ENCODE measurements at places on chromosomes 1 and 21.

GRCh38 chr1:31398246-31398645 is 14.8 kb upstream of the SERINC2 start:
- DNase-seq: no peak

GRCh38 chr1:117046781-117047180 is 13.3 kb upstream of the TTF2 start:
- no peak for DNase-seq

DNA sequence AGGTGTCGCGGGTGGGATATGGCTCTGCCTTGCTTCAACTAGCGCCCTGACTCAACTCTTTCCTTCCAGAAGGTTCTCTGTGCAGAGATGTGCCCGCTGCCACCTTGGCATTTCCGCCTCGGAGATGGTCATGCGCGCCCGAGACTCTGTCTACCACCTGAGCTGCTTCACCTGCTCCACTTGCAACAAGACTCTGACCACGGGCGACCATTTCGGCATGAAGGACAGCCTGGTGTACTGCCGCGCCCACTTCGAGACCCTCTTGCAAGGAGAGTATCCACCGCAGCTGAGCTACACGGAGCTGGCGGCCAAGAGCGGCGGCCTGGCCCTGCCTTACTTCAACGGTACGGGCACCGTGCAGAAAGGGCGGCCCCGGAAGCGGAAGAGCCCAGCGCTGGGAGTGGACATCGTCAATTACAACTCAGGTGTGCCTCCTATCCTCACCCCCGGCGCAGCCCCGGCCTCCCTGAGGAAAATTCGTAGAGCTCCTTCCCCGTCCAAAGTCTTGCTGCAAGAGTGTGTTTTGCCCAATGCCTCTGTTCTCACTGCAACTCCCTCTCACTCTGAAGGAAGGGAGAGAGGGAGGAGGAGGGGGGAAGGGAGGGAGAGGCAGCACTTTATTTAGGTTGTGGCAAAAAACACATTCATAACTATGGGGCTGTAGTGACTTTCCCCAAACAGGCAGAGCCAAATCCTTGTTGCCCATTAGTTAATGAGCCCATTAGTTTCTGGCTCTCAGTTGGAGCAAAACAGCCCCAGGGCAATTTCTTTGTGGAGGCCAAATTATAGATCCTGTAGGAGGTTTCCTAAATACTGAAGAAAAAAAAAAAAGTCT is 4.3 kb downstream of the LHX9 start:
- DNase-seq: no peak

DNA sequence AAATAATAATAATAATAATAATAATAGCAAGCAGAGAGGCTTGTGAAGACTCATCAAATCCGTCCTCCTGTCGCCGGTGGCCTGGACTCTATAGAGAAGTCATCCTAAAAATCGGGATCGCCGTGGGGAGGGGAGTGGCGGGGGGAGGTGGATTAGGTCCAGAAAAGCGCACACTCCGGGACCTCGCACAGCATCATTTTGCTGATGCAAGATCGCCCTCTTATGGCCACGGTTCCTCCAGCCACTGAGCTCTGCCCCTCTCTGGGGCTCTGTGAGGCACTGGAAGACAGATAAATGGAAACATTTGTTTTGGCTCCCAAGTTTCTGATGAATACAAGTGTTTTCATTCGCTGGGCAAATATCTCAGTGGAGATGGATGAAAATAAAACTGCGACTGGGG is 612.0 kb downstream of the MATN1 start:
- no peak for DNase-seq

Data from activated gamma-delta T cell (primary cell).